Right kidney (tissue), 9 donors: ENCODE measurements at places on chromosomes 6 and 20.

- no peak for DNase-seq
Measured at GRCh38 chr20:6348908-6349307, 226.1 kb upstream of the FERMT1 start.

- DNase-seq = no peak
Measured at GRCh38 chr6:95142661-95143335, 434.5 kb upstream of the MANEA start.

- no peak for DNase-seq
Measured at GRCh38 chr6:45736134-45736533, 279.5 kb downstream of the CLIC5 start.

DNA sequence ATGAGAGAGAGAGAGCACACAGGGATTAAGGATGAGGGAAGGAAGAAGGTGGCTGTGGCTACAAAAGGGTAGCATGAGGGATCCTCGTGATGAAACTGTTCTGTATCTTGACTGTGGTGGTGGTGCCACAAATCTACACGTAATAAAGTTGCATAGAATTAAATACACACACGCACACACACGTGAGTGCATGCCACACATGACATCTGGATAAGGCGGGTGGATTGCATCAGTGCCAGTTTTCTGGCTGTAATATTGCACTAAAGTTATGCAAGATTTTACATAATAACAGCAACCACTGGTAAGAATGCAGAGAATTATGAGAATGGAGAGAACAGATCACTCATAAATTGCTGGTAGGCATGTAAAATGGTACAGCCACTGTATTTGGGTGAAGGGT lies 16.9 kb upstream of the STK35 start:
- DNase-seq = no peak

- peak; percentile 78 for DNase-seq
Measured at GRCh38 chr20:63495741-63496595, 2.9 kb downstream of the EEF1A2 start.

GRCh38 chr6:89487864-89488263 lies 54.9 kb downstream of the ANKRD6 start:
- no peak for DNase-seq

DNA sequence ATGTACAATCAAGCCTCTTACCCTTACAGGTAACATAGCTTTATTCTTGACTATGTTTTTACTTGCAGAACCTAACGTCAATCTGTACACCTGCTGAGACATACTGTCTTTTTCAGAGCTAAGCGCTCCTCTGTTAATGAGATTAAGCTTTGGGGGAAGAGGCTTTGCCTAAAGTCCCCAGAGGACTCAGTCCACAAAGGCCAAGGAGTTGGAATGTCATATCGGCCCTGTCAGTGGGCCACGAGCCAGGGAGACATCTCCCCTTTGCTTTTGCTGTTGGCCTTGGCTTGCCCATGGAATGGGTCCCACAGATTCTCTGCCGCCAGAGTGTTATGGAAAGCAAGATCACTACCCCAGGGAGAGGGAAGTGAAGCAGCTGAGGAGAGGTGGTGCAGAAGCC lies 64.1 kb upstream of the SOX4 start:
- DNase-seq = no peak

- no peak for DNase-seq
Measured at GRCh38 chr6:156884306-156884705, 107.1 kb downstream of the ARID1B start.

DNA sequence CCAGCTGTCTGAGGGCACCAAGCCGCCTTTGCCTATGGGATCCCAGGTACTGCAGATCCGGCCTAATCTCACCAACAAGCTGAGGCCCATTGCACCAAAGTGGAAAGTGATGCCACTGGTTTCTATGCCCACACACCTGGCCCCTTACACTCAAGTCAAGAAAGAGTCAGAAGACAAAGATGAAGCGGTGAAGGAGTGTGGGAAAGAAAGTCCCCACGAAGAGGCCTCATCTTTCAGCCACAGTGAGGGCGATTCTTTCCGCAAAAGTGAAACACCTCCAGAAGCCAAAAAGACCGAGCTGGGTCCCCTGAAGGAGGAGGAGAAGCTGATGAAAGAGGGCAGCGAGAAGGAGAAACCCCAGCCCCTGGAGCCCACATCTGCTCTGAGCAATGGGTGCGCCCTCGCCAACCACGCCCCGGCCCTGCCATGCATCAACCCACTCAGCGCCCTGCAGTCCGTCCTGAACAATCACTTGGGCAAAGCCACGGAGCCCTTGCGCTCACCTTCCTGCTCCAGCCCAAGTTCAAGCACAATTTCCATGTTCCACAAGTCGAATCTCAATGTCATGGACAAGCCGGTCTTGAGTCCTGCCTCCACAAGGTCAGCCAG lies 283.0 kb downstream of the TSHZ2 start:
- no peak for DNase-seq

- no peak for DNase-seq
Measured at GRCh38 chr20:58880994-58881752, 28.7 kb downstream of the GNAS start.

DNA sequence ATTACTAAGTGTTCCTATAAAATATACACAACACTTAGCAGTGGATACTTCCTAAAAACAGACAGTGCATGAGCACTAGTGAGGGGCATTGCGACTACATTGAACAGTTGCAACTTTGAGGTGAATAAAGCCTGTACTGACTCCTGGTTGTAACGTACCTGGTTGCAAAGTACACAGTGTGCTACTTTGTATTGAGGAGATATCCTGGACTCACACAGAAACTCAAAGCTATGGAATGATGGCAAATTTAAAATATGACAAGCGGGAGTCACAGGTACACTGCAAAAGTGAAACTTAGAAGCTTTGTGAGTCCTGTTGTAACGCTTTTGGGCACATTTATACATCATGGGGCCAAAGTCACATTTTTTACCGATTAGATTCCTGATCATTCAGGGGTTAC lies 55.6 kb upstream of the HLA-A start:
- DNase-seq = no peak

DNA sequence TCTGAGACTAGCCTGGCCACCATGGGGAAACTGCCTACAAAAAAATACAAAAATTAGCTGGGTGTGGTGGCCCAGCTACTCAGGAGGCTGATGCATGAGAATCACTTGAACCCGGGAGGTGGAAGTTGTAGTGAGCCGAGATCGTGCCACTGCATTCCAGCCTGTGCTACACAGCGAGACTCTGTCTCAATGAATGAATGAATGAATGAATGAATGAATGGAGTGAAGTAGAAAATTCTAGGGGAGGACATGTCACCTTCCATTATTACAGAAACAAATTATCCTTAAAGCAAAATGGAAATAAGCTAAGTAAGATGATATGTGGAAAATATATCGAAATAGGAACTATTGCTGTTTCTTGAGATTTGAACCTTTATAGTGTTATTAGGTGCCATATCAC lies 2.9 kb upstream of the PNISR start:
- no peak for DNase-seq

DNA sequence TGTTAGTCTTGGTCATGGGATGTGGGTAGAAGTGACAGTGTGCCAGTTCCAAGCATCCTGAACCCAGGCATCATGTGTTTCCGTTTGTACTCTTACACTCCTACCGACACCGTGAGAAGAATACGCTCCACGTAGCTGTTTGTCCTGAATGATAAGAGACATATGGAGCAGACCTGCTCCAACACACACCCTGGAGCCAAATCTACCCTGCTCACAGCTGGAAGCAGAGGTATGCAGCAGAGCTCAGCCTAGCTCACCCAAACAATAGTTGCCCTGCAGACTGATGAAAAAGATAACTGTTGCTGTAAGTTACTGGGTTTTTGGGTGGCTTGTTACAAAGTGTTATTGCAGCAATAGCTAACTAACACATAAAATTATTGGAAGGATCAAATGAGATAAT lies 14.3 kb upstream of the PDSS2 start:
- DNase-seq = no peak

DNA sequence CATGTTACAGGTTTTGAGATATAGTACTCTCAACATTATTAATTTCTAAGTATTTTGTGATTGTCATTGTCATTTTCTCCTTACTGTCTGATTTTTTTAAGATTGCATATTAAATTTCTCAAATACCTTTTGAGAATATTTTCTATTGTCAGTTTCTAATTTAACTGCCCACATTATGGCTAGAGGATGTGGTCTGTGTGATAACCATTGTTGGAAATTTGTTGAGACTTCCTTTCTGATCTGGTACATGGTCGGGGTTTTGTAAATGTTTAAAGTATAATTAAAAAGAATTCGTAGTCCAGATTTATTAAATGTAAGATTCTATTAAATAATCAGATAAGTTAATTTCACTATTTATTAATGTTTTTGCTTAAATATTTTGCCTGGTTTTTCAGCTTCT lies 60.1 kb downstream of the SLX4IP start:
- DNase-seq = no peak

GRCh38 chr6:145063091-145063490 lies 672.2 kb downstream of the EPM2A start:
- DNase-seq = no peak

DNA sequence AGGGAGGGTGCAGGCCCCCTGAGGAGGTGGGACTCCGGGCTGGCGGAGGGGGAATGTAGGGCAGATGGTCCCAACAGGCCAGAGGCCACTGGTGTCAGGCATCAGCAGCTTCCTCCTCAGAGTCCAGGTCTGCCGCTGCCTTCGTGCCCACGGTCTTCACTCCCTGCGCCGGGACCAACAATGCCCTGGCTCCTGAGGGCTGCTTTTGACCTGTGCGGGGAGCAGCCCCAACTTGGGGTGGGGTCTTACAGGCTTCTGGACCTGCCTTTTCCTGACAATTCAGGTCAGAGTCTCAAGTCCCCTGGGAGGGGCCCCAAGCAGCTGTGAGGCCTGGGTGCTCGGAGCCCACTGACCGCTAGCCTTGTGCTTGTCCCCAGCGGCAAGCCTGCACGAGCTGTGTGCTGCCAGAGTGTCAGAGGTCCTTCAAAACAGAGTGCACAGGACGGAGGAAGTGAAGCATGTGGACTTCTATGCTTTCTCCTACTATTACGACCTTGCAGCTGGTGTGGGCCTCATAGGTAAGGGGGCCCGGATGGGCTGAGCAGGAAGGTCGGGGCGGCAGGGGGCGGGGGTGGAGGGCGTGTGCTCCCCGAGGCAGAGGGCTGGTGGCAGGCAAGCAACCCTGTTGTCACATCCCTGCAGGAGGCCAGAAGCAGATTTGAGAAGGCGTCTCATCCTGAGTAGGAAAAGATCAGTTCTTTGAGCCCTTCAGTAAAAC lies 25.3 kb upstream of the PYGB start:
- DNase-seq = no peak

GRCh38 chr20:41379551-41379950 lies 12.9 kb upstream of the EMILIN3 start:
- no peak for DNase-seq

DNA sequence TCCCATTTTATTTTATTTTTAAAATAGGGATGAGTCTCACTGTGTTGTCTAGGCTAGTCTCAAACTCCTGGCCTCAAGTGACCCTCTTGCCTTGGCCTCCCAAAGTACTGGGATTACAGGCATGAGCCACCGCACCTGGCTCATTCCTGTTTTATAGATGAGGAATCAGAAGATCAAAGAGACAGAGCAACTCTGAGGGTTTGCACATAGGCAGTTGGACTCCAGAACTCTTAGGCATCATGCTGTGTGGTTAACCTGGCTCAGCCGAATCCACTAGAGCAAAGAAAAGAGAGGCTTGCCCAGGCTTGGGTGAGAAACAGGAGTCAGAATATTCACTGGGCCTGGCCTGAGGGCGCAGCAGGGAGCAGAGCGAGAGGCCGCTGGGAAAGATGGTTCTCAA lies 9.4 kb downstream of the MYH7B start:
- DNase-seq = no peak

- DNase-seq = no peak
Measured at GRCh38 chr6:4664117-4664626, 112.0 kb upstream of the CDYL start.

DNA sequence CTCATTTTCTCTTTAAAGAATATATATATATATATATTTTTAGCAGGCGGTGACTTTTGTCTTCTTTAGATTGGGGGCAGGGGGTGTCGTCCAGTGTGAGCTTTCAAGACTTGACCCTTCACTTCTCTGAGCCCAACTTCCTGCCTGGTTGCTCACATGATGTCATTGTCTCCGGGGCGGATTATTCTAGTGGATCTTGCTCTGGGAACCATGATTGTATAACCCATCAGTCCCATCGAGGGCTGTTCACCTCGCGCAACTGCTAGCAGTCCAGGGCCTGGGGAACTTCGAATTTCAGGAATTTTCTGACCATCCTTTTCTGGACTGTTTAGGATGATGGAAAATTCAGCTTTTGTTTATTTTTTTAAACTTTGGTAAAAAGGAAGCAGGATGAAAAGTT lies 1.0 kb downstream of the IGF2R start:
- DNase-seq = peak; percentile 64

GRCh38 chr20:22348010-22348409 lies 236.4 kb downstream of the FOXA2 start:
- DNase-seq = no peak

- DNase-seq = no peak
Measured at GRCh38 chr6:159151266-159151855, 17.8 kb upstream of the FNDC1 start.

- DNase-seq = no peak
Measured at GRCh38 chr20:34553366-34553867, 5.1 kb upstream of the MAP1LC3A start.

GRCh38 chr6:133871131-133871530 lies 17.8 kb upstream of the TCF21 start:
- DNase-seq = no peak

DNA sequence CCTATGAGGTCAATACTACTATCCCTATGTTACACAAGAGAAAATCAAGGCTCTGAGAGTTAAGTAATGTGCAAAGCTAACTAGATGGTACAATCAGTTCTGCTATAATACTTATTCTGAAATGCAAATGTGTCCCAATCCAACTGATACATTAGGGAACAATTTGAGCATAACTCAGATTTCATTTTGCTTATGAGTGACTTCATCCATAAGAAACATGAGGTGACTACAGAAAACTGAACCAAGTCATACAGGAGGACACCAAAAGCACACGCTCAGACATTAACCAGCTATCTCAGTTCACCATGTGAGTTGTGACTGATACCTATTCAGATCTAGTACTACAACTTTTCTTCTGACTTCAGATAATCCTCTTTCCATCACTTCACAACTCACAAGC lies 179.9 kb upstream of the RUNX2 start:
- no peak for DNase-seq

GRCh38 chr6:154280521-154280920 lies 76.1 kb downstream of the IPCEF1 start:
- DNase-seq = no peak

GRCh38 chr6:27332692-27333641 lies 20.9 kb upstream of the POM121L2 start:
- DNase-seq = peak; percentile 23

- peak; percentile 57 for DNase-seq
Measured at GRCh38 chr20:64101731-64102621, 5.4 kb downstream of the NPBWR2 start.

GRCh38 chr6:27031302-27031701 lies 216.2 kb upstream of the PRSS16 start:
- DNase-seq = no peak

GRCh38 chr6:33587529-33587928 lies 7.5 kb upstream of the BAK1 start:
- no peak for DNase-seq

- DNase-seq = no peak
Measured at GRCh38 chr20:23065266-23066201, 16.1 kb upstream of the THBD start.
